Activated CD8-positive, alpha-beta memory T cell treated with anti-CD3 and anti-CD28 coated beads, Interleukin-2, amount 10 ng/mL, durations not matched to agents 7 days and 5 days (primary cell): ENCODE measurements at places on chromosomes 6 and 20. TPM values are rescaled to one million over a fixed set of nuclear protein-coding genes. Genes with fewer than 3 reads are reported as not detected.
A peak's percentile ranks its signal among the peaks of the same experiment; 100 is the strongest.

GRCh38 chr20:63900413-63900812, 5.5 kb downstream of the DNAJC5 start:
- H3K36me3 ChIP-seq = peaks cover 19% of the 10 kb centered on the region
- H3K27me3 ChIP-seq = no peaks in the 10 kb centered on the region
- no peak for DNase-seq
- no peak overlapping the region for H3K27ac ChIP-seq
- H3K4me3 ChIP-seq = no peak overlapping the region
- peaks cover 59% of the 10 kb centered on the region for H3K4me1 ChIP-seq

DNA sequence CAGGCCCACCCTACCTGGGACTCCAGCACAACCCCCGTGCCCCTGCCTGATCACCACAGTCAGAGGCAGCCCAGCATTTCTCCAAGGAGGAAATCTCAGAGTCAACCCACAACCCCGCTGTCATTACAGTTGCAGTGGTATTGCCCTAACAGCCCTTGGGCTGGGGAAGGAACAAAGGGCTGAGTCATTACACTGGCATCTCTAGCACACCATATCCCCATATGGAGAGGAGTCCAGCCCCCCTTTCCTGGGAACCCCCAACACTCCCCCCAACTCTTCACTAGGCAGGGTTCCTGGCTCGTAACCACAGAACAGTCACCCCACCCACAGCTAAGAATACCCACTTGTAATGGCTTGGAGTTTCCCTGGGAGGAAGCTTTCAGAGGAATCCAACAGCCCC, 149.4 kb upstream of the OGFRL1 start:
- no peak for DNase-seq
- no peaks in the 10 kb centered on the region for H3K4me1 ChIP-seq
- no peak overlapping the region for H3K27ac ChIP-seq
- H3K27me3 ChIP-seq = no peaks in the 10 kb centered on the region
- H3K36me3 ChIP-seq = no peaks in the 10 kb centered on the region

Gene CTAGE9
- total RNA-seq = not detected

Gene PAX1
- not detected for total RNA-seq

DNA sequence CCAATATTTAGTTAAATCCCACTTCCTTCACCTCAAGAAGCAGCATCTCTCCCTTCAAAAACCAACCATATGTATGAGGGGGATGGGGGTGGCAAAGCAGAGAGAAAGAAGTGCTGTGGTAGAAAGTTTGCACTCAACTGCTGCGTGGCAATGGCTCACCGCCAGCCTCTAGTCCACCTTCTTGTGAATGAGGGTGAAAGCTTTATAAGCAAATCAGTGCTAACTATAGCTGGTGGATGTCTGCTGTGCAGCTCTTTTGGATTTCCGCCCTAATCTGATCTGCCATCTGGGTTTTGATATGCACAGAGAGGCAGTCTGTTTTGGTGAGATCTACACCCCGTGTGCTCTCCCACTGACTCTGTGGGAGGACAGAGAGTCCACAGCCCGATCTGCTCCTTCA, 281.2 kb upstream of the SUPT3H start:
- peaks cover 11% of the 10 kb centered on the region for H3K36me3 ChIP-seq
- no peak overlapping the region for H3K27ac ChIP-seq
- peaks cover 36% of the 10 kb centered on the region for H3K4me1 ChIP-seq
- no peak for DNase-seq

DNA sequence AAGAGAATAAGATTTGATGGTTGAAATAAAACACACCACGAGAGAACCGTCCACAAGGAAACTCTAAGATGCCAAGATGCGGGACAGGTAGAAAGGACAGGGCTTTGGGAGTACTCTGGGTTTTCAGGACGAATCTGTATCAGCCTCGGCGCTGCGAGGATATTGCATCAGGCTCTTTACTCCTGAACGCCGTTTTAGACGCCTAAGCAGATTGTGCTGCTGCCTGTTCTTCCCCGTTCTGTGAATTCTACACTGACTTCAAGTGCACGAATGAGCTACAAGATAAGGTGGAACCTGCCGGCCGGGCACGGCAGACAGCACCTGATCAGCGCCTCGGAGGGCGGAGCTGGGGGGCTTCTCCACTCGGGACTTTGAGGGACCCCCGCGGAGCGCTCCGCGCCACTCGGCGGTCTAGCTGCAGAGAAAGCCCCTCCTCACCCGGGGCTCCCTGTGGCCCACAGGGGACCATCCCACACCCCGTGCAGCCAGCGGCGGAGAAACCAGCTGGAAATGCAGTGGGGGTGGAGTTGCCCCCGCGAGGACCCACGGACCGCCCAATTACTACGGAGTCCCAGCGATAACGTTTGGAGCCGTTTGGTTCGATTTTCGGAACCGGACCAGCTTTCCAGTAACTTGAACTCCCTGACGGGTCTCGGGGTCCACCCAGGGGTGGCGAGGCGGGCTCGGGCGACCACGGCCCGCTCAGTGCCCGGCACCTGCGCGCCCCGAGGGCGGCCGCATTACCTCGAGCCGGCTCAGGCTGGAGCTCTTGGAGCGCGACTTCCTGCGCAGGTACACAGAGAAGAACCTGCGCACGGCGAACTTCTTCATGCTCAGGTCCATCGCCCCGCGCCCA, 646 bp downstream of the RPS6KA2 start:
- H3K27ac ChIP-seq = no peak overlapping the region
- H3K27me3 ChIP-seq = peaks cover 64% of the 10 kb centered on the region
- peak; percentile 51 for DNase-seq
- peak overlapping the region; percentile 70 for H3K4me3 ChIP-seq
- H3K4me1 ChIP-seq = peaks cover 21% of the 10 kb centered on the region

GRCh38 chr6:55668591-55668990, 89.6 kb upstream of the HMGCLL1 start:
- no peaks in the 10 kb centered on the region for H3K36me3 ChIP-seq
- DNase-seq = no peak
- H3K4me3 ChIP-seq = no peak overlapping the region

DNA sequence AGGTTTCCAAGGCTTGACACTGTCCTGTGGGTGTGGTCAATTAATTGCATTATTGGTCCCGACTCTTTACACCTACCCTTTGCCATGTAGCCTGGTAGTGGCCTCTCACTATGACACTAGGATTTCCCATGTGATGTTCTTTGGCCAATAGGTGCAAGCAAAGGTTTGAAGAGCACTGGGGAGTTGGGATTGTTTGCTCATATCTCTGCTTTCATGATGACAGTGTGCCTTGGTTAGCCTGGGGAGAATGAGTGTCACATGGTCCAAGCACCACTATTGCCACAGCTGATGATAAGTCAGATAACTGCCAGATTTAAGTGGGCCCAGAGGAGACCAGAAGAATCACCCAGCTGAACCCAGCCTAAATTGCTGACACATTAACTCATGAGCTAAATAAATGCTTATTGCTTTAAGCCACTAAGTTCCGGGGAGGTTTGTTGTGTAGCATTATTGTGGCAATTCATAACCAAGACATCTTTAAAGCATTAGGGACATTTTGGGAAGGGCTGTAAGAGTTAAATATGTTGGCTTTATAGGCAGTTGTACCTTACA, 17.2 kb upstream of the SCP2D1 start:
- peaks cover 12% of the 10 kb centered on the region for H3K4me1 ChIP-seq
- H3K27me3 ChIP-seq = peaks cover 9% of the 10 kb centered on the region
- H3K27ac ChIP-seq = no peak overlapping the region
- H3K4me3 ChIP-seq = no peak overlapping the region

- no peaks in the 10 kb centered on the region for H3K36me3 ChIP-seq
- no peaks in the 10 kb centered on the region for H3K4me1 ChIP-seq
- H3K4me3 ChIP-seq = no peak overlapping the region
- H3K27ac ChIP-seq = no peak overlapping the region
Observed at GRCh38 chr6:133855276-133855990, 33.5 kb upstream of the TCF21 start.

DNA sequence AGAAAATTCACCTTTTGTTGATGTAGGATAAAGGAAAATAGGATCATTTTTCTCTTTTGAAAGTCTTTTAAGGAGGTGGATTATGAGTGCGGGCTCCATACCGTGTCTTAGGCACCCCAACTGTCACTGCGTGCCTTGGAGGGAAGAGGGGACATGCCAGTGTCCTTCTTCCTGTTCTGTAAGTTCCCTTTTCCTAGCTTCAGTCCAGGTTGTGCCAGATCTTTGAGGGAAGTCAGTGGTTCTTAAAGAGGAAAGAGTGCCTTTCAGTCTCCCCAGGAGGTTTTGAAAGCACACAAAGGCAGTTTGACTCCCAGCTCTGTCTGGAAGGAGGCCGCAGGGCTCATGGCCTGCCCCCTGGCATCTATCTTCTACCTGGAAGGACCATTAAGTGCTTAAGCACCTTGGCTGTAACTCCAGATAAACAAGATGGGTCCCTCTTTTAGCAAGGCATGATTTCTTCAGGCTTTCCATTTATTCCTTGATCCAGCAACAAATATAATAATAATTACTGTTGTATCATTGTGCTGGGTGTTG, 13.0 kb downstream of the EFCAB8 start:
- H3K27ac ChIP-seq = no peak overlapping the region
- H3K36me3 ChIP-seq = no peaks in the 10 kb centered on the region
- no peaks in the 10 kb centered on the region for H3K4me1 ChIP-seq

GRCh38 chr20:18907353-18907752, 93.8 kb downstream of the SCP2D1 start:
- H3K36me3 ChIP-seq = no peaks in the 10 kb centered on the region
- H3K4me3 ChIP-seq = no peak overlapping the region
- H3K27me3 ChIP-seq = peaks cover 4% of the 10 kb centered on the region

DNA sequence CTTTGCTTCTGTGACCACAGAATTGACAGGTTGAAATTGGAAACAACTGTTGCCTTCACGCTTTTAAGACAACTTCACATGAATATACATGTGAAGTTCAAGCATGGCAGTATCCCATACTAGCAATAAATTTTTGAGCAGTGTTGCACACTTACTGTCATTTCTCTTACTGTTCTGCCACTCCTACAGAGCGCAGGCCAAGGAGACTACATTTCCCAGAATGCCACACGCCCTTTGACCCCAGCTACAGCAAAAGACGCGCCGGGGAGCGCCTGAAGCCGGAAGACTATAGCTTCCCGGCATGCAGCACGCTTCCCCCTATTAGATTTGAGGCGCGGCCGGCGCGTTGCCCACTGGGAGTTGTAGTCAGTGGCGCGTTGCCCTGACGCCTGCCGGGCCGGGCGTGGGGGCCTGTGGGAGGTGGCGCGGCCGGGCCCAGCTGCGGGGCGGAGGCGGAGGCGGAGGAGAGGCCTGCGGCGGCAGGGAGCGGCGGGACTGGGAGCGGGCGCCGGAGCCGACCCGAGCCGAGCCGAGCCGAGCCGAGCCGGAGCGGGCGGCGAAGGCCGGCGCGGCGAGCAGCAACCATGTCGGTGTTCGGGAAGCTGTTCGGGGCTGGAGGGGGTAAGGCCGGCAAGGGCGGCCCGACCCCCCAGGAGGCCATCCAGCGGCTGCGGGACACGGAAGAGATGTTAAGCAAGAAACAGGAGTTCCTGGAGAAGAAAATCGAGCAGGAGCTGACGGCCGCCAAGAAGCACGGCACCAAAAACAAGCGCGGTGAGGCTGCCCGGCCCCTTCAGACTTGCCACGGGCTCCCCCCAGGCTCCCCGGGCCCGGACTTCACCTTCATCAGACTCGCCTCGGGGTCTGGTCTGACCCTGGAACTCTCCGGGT, at the start of gene CHMP4B:
Gene CHMP4B (plus strand): TSS at position 464 of the 891 bp plus-strand sequence. CDS start 121 bp downstream, at position 585.
- peak within 1 kb of the TSS; percentile 100 for H3K4me3 ChIP-seq
- DNase-seq = peak; percentile 99
- no peaks in the 10 kb centered on the region for H3K27me3 ChIP-seq
- H3K4me1 ChIP-seq = peaks cover 32% of the 10 kb centered on the region
- peaks cover 21% of the 10 kb centered on the region for H3K36me3 ChIP-seq

DNA sequence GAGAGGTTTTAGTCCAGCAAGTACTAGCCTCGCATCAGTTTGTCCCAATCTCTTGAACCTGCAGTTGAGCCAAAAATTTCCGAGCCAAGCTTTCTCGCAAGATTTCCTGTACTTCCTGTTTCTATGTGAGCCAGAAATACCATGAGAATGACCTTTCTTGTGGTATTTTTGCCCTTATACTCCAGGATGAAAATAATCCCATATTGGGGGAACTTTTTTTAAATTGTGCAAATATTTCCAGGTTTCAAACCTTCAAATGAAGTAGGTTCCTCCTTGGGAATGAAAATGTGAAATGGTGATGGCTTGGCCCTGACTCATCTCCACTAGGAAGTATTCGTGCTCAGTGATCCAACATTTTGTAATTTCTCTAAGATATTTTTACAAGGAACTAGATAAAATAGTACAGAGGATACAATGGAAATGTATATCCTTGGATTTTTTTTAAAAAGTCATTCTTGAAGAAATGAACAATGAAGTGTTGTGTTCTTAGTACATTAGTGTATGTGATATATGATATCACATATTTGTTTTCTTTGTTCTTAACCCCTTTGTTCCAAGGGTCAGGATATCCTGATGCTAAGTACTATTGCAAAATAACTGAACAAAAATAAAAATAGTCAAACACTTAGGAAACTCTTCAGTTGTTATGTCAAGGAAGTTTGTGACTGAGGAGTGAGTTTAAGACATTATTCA, 184.0 kb downstream of the PDE7B start:
- H3K4me3 ChIP-seq = no peak overlapping the region
- H3K36me3 ChIP-seq = no peaks in the 10 kb centered on the region
- no peak for DNase-seq

Gene MROH8
- total RNA-seq = 3.1 TPM

GRCh38 chr6:49546331-49546730, 4.1 kb upstream of the C6orf141 start:
- no peak overlapping the region for H3K4me3 ChIP-seq
- peaks cover 12% of the 10 kb centered on the region for H3K4me1 ChIP-seq
- no peak overlapping the region for H3K27ac ChIP-seq
- H3K36me3 ChIP-seq = no peaks in the 10 kb centered on the region
- no peak for DNase-seq
- peaks cover 53% of the 10 kb centered on the region for H3K27me3 ChIP-seq

- no peak overlapping the region for H3K27ac ChIP-seq
- no peaks in the 10 kb centered on the region for H3K4me1 ChIP-seq
- DNase-seq = no peak
- no peaks in the 10 kb centered on the region for H3K36me3 ChIP-seq
Observed at GRCh38 chr20:46157625-46158024, 39.5 kb downstream of the CD40 start.

GRCh38 chr6:54897462-54898189, 51.1 kb downstream of the FAM83B start:
- H3K36me3 ChIP-seq = no peaks in the 10 kb centered on the region
- no peak overlapping the region for H3K4me3 ChIP-seq
- no peak for DNase-seq
- H3K4me1 ChIP-seq = no peaks in the 10 kb centered on the region

- H3K4me1 ChIP-seq = no peaks in the 10 kb centered on the region
- no peak overlapping the region for H3K27ac ChIP-seq
- no peak overlapping the region for H3K4me3 ChIP-seq
- DNase-seq = no peak
Observed at GRCh38 chr6:104400844-104401243, 458.9 kb downstream of the HACE1 start.

DNA sequence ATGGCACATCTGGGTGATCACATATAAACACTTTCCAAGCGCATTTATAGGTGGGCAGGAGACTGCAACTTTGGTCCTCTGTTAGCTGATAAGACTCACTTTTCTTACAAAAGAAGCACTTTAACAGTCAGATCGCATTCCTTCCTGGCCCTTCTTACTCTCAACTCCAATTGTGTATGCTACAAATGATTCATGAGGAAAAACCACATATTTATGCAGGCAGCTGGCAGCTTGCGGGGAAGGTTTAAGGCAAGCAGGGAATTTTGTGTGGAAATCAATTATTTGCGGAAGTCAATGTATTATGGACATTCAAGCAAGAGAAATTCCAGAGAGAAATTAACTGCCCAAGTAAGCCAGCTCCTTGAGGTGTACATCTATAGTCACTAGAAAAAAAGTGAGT, 194.0 kb downstream of the PKHD1 start:
- no peaks in the 10 kb centered on the region for H3K4me1 ChIP-seq
- DNase-seq = no peak
- H3K27me3 ChIP-seq = no peaks in the 10 kb centered on the region
- H3K27ac ChIP-seq = no peak overlapping the region
- no peaks in the 10 kb centered on the region for H3K36me3 ChIP-seq
- H3K4me3 ChIP-seq = no peak overlapping the region
